Ureter (tissue), 1 donor: ENCODE measurements at places on chromosomes 12 and 14.
A peak's percentile ranks its signal among the peaks of the same experiment; 100 is the strongest.

DNA sequence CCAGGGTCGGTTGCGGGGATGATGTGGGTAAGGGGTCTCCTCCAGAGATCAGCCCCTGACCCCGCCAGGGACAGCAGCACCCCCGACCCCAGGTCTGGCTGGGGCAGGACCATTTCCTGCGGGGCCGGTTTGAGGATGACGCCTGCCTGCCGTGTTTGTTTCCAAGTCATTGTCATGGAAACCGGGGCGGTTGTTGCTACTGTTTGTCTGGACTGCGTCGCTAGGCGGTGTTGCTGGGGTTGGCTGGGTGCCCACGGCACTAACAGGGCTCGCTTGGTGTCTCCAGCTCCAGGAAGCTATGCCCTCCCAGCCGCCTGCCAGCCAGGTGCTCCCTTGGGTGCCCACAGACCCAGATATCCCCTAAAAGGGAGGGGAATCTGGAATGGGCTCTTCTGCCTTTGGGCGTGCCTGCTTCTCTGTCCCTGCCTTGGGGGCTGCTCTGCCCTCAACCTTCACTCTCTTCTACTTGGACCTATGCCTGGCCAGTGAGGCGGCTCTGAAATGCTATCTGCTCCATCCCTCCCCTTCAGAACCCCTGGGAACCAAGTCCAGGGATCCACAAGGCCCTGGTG lies 4.7 kb upstream of the CRIP1 start:
- peak; percentile 98 for DNase-seq

DNA sequence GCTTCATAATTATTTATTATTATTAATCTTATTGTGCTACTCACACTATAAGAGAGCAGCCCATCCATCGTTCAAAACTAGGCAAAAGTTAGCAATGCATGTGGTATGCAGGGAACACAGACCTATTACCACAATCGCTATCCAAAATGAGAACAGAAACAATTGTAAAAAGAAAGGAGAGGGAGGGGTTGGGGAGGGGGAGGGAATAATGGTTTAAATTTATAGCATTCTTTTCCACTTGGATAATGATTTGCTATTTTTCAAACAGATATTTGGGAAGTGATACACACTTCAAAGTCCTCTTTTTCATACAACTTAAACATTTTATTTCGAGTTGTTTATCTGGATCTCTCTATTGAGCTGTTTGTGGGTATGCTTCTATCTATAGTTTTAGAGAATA lies 248.6 kb upstream of the SOX5 start:
- DNase-seq: no peak

DNA sequence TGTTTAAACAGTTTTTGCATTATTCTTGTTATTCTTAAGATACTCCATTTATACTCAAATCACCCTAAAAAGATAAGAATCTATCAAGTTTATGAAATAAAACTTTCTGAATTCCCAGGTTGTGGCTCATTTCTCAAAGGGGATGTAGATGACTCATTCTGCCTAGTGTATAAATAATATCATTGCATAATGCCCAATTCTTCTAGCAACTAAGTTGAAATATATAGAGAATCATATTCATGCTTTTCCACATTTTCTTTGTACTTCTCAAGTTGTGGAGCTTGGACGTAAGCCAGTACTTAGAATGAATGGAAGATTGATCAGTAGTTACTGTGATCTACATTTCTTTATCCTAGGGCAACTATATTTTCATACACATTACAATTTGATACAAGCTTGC lies 201.1 kb downstream of the PPFIA2 start:
- no peak for DNase-seq

- no peak for DNase-seq
Observed at GRCh38 chr12:96190413-96191108, 3.6 kb upstream of the ELK3 start.

DNA sequence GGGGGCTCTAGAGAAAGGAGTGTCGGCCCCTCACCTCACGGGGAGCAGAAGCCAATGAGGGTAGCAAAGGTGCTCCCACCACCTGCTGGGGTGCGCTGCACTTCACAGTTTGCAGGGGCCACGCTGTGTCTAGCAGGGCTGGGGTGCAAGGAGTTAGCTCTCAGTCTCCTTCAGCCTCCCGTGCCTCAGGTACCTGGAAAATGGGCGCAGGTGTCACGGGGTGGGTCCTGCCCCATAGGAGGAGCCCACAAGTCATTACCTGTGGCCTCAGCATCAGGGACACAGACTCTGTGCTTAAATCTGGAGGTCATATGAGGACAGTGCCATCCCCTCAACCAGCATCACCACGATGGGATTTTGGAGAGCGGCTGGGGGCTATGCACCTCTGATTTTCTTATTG lies 326.7 kb downstream of the ADGRD1 start:
- DNase-seq: no peak

DNA sequence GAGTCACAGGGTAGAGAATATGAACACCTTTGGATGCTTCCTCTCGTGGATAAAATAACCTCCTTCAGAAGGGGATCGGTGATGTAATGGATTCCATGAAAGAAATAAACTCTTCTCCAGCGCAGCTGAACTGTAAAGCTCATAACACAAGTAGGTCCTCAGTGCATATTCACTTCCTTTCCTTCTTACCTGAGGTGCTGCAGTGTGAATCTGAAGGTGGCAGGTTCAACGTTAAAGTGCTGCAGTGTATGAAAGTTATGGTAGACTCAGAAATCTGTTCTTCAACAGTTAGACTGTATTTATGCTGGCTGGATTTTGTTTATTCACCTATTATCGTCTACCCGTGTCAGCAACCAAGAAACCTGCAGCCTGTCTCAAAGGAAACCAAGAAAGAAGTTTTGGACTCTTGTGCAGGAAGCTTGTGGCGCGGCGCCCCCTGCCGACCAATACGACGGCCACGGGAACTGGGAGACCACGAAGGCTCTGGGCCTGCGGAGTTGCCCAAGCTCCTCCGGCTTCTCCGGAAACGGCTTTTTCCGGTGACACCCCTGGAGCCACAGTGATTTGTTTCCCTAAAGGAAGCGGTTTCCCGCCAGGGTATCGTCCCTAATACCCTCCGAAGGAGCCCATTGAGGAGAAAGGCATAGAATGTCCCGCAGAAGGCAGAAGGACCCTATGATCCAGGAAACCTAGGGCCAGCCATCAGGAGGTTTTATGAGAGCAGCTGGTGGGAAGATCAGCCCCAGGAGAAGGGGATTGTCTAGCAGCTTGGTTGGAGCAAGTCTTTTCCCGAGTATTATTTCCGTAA lies 17.6 kb upstream of the RNASE3 start:
- peak; percentile 79 for DNase-seq

DNA sequence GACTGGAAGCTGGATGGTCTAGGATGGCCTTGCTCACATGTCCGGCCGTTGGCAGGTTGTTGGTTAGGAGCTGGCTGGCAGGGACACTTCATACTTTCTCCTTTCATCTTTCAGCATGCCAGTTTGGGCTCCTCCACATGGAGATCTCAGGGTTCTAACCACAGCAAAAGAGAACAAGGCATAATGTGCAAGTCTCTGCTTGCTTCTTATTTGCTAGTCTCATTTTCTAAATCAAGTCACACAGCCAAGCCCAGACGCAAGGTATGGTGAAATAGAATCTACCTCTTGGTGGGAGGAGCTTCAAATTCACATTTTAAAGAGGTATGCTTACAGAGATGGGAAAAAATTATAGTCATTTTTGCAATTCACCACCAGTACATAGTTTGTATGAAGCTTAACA lies 69.1 kb upstream of the NAP1L1 start:
- DNase-seq: no peak
